ENCODE measurements at places on chromosomes 1 and 21.

DNA sequence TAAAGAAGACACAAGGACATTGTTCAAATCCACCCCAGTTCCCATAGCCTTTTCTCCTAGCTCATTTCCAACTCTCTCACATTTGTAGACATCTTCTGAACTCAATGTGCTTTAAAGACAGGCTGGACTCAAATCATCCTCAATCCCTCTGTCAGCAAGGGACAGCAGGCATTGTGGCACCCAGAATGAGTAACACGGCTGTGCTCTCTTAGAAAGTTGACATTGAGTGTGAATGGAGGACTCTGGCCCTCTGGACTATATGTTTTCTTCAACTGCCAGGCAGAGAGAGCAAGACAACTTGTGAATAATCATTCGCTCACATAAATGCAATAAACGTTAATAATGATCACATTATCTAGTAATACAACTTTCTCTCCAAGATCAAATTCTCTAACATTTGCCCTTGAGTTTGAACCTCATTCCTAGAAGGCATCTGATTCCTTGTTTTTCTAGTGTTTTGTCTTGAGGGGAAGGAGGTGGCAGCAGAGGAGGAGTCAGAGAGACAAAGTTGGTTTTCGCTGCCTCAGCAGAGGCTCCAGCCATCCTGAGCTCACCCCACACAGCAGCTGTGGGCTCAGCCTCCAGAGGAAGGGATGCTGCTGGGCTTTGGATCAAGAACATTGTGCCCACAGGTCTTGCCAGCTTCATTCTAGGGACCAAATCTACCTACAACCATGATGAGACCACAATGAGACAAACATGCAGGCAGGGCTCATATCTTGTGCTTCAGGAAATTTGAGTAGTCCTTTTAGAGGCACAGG is 85.1 kb downstream of the BCAR3 start:
- no peak for DNase-seq

DNA sequence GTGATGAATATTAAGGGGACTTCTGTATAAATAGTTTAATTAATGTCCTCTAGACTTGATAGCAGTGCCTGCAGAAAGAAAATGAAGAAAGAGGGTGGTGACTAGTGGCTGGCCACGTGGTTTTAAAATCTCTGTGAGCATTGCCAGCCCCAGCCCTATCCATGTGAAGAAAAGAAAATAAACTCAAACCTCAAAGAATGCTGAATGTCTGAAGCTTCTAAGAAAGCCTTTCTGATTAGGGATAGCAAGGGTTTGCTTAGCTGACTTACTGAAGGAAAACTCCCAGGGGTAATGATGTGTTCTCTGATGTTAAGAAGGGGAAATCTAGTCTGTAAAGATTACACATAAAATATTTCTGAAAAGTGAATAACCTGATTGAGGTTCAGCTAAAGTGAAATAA is 31.8 kb downstream of the ADGRL2 start:
- DNase-seq: no peak

GRCh38 chr1:36457691-36458090 is 6.5 kb downstream of the MRPS15 start:
- DNase-seq: no peak

GRCh38 chr1:54267815-54268761 is 68.1 kb downstream of the MRPL37 start:
- no peak for DNase-seq

GRCh38 chr1:17235135-17235885 is 13.6 kb upstream of the PADI3 start:
- DNase-seq: no peak

DNA sequence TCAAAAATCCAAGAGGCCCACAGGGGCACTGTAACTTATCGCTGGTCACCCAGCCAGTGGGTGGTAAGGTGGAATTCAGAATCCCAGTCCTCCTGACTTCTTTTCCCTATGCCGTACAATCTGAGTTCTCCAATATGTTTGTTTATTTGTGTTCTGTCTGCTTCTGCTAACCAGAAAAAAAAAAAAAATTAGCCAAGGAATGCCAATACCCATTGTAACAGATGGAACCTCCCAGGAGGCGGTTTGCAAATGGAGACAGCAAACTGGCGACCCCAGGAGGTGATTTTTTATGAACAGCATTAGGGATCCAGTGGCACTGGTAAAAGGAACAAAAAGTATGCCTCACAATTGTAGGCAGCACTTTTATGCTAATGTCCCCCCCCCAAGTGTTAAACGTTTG is 189.0 kb upstream of the FGGY start:
- no peak for DNase-seq

DNA sequence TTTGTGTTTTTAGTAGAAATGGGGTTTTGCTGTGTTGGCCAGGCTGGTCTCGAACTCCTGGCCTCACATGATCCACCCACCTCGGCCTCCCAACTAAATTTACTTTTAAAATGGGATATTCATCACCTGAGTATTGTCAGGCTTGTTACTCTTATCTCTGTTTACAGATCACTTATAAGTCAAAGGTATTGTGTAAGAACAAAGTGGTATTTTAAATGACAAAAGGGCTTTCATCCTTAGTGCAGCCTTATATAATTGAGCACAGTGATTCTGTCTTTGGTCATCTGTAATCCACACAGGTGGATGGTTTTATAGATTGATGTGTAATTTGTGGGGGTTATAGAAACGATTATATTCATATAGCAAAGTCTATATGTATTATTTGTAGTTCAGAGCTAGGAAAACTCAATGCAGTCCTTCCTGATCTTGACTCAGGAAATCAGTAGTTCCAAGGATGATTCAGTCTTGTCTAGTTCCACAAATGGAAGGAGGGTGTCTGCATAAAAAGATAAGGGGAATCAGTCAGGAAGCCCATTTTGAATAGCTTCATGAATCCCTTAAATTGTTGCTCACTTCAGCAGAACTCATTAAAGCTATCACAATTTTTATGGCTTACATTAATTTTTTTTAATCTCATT is 34.6 kb downstream of the STXBP3 start:
- DNase-seq: no peak

Measured in activated CD4-positive, CD25-positive, alpha-beta regulatory T cell treated with anti-CD3 and anti-CD28 coated beads, Interleukin-2, amount 50 U/mL, for 16 hours (primary cell).